Esophagus squamous epithelium (tissue), 5 donors: ENCODE measurements at places on chromosomes 12 and 14.

- DNase-seq: no peak
These were observed 90.0 kb upstream of the TMEM263 start for GRCh38 chr12:106865683-106866082.

GRCh38 chr14:103472939-103473338, 49.7 kb downstream of the CKB start:
- DNase-seq: no peak

DNA sequence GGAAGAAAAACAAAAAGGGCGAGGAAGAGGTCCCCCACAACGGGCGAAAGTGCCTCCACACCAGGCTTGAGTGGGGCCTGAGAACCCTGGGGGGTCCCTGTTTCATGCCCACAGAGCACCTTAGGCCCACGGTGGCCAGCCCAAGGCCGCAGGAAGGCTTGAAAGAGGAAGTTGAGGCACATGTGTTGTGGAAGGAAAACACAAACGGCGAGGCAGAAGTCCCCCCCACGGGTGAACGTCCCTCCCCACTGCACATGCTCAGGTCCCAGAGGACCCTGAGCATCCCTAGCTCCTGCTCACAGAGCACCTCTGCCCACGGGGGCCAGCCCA, 371.5 kb downstream of the ALG10 start:
- DNase-seq: no peak

GRCh38 chr12:102948941-102949352, 8.5 kb upstream of the ASCL1 start:
- DNase-seq: no peak

GRCh38 chr12:82314406-82314892, 43.7 kb downstream of the CCDC59 start:
- no peak for DNase-seq

- DNase-seq: no peak
These were observed 2.9 kb upstream of the ZFP36L1 start for GRCh38 chr14:68795597-68796417.

DNA sequence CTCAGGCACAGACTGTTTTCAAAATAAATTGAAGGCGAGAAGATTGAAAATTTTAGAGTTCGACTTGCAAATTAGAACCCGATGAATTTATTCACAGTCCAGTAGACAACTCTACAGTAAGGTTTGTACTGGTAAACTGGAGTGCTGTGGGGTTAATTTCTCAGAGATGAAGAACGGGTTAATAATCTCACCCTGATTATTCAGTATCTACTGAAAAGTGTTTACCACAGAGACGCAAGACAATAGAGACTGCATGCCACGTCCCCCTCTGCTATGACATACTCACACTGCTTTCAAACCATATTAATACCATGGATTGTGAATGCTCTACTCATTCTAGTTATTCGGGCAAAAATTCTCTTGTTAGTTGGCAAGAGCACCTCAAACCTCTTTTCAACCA, 36.1 kb downstream of the CFL2 start:
- DNase-seq: no peak

- DNase-seq: no peak
These were observed 28.5 kb upstream of the CNTN1 start for GRCh38 chr12:40663781-40664180.

- no peak for DNase-seq
These were observed 631.7 kb downstream of the RPS29 start for GRCh38 chr14:48954446-48954845.

DNA sequence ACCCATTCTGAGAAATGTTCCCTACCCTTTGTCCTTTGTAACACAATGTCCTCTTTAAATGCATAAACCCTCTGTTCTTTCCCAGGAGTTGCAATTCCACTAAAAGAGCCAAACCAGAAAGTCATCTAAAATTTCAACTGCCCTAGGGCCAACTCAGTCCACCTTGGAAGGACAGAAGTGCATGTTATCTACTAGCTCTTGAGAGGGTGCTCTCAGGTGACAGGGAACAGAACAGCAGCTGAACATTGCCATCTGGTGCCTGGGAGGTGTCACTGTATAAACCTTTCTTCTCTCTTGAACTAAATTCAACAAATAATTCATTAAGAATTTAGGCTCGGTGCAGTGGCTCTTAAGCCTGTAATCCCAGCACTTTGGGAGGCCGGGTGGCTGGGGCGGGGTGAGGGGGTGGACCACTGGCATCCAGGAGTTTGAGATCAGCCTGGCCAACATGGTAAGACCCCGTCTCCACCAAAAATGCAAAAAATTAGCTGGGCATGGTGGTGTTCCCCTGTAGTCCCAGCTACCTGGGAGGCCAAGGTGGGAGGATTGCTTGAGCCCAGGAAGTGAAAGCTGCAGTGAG, 10.3 kb upstream of the FERMT2 start:
- no peak for DNase-seq

GRCh38 chr14:86373886-86374285, 843.9 kb downstream of the FLRT2 start:
- DNase-seq: no peak

DNA sequence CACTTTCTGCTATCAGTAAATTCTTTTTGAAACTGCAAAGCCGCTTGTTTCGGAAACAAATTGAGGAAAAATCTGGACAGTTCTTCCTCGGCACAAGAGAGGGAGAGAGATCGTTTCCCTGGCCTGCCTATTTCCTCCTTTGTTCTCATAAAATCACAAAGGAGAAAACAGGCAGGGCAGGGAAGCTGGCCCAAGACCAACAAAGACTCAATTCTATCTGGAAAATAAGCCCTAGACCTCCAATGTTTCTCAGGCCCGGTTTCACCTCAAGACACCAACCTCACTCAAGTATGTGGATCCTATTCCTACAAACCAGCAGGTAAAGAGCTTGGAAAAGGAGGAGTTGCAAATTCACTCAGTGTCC, 19.5 kb downstream of the DICER1 start:
- no peak for DNase-seq

DNA sequence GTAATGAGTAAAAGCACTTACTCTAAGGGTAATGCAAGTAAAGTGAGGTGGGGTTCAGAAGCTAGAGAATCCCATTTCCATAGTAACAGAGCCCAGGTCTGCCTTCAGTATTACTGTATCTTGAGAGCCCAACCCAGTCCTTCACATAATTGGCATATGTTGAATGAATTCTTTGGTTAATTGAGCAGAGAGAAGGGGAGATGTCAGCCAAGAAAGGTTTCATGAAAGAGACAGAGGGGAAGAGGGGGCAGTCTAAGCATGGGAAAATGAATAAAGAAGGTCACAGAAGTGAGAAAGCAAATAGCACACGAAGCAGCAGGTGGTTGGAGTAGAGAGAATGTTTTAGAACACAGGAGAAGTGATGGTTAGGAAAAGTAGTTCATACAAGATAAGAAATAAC, 371.1 kb downstream of the SEC23A start:
- no peak for DNase-seq

DNA sequence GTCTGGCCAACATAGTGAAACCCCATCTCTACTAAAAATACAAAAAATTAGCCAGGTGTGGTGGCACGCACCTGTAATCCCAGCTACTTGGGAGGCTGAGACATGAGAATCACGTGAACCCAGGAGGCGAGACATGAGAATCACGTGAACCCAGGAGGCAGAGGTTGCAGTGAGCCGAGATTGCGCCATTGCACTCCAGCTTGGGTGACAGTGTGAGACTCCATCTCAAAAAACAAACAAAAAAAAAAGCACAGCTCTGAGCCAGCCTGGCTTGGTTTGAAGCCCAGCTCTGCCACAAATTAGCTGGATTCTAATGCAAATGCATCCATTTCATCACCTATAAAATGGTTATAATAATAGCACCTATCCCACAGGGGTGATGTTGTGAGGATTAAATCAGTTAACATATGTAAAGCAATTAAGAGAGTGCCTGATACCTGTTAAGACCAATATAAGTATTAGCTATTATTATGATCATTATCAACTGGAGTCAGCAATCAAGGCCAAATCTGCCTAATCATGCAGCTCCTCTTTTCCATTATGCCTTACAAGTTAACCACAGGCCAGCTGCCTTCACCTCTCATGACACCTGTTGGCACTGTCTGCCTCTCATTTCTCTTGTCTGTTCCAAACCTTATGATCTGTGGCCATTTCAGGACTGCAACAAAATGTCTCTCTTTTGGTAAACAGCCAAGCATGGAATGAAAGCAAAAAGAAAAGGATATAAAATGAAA, 2.1 kb downstream of the GNPTAB start:
- DNase-seq: no peak

- DNase-seq: no peak
These were observed 95.1 kb downstream of the LLPH start for GRCh38 chr12:66035288-66035966.

DNA sequence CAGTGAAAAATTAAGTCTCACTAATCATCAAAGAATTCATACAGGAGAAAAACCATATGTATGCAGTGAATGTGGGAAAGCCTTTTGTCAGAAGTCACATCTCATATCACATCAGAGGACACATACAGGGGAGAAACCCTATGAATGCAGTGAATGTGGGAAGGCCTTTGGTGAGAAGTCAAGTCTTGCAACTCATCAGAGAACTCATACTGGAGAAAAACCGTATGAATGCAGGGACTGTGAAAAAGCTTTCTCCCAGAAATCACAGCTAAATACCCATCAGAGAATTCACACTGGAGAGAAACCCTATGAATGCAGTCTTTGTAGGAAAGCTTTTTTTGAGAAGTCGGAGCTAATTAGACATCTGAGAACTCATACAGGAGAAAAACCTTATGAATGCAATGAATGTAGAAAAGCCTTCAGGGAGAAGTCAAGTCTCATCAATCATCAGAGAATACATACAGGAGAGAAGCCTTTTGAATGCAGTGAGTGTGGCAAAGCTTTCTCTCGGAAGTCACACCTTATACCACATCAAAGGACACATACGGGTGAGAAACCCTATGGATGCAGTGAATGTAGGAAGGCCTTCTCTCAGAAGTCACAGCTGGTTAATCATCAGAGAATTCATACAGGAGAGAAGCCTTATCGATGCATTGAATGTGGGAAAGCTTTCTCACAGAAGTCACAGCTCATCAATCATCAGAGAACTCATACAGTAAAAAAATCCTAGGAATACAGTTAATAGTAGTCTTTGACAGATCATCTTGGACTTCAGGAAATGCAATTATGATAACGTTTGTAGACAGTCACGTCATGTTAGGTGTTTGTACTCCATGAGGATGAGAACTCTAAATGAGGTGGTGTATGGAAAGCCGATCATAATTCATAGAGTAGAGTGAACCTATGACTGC, 21.1 kb downstream of the ZNF84 start:
- no peak for DNase-seq

- DNase-seq: no peak
These were observed 13.2 kb downstream of the CLEC4E start for GRCh38 chr12:8527250-8528130.

DNA sequence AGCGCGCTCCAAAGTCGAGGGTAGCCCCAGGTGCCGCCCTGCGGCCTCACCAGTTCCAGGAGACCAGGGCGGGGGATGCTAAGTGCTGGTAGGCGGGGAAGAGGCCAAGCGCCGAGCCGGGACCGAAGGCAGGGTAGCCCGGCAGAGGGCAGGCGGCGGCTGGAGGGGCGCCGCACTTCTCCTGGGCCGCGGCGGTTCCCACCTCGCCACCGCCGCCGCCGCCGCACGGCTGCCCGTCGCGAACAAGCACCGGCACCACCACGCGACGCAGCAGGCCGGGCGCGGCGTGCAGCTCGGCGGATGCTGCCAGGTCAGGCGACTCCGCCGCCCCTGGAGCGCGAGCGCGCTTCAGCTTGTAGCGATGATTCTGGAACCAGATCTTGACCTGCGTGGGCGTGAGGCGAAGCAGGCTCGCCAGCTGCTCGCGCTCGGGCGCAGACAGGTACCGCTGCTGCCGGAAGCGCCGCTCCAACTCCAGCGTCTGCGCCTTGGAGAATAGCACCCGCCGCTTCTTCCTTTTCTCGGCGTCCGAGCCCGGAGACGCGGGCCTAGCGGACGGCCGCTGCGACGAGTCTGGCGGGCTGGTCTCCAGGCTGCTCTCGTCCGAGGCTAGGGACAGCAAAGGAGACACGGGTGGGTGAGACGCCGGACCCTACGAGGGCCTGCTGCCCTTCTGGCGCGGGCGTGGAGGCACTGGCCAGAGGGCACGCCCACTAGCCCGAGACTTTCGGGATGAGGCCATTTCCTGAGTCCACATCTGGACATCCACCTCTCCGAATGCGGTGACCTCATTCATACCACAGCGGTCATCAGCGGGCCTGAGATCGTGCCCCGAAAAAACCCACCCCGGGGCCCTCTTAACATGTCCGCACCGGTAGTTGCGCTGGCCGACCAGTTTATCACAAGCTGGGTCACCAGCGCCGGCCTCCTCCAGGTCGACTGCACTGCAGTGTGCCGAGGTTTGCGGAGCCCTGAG, 1.3 kb downstream of the NKX2-8 start:
- no peak for DNase-seq

GRCh38 chr12:56046027-56046780, 4.5 kb downstream of the RPS26 start:
- no peak for DNase-seq

GRCh38 chr12:103571286-103571685, 15.8 kb upstream of the STAB2 start:
- no peak for DNase-seq

GRCh38 chr12:52335598-52336262, 14.5 kb upstream of the KRT83 start:
- DNase-seq: no peak

GRCh38 chr12:62400135-62400534, 66.5 kb upstream of the MON2 start:
- DNase-seq: no peak

DNA sequence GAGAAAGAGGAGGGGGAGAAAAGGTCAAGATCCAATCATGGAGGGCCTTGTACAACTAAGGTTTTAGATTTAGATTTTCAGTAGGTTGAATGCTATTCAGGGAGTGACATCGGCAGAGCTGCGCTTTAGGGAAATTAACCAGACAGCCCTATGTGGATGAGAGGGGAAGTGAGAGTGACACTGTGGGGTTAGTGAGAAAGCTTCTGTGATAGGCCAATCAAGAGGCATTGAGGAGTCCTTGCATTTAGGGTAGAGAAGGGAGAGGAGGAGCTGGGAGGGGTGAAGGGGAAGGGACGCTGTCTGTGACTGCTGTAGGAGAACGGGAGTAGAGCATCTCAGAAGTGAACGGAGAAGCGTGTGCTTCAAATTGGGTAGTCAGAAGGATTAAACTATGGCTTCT, 3.4 kb downstream of the HSD17B6 start:
- DNase-seq: no peak

- DNase-seq: no peak
These were observed 131.1 kb upstream of the VRK1 start for GRCh38 chr14:96666088-96666487.

GRCh38 chr12:49583366-49584094, 15.6 kb upstream of the MCRS1 start:
- DNase-seq: no peak

GRCh38 chr14:38202444-38203191, 5.1 kb upstream of the SSTR1 start:
- DNase-seq: no peak

- DNase-seq: no peak
These were observed 24.3 kb downstream of the ZFC3H1 start for GRCh38 chr12:71639341-71639760.

DNA sequence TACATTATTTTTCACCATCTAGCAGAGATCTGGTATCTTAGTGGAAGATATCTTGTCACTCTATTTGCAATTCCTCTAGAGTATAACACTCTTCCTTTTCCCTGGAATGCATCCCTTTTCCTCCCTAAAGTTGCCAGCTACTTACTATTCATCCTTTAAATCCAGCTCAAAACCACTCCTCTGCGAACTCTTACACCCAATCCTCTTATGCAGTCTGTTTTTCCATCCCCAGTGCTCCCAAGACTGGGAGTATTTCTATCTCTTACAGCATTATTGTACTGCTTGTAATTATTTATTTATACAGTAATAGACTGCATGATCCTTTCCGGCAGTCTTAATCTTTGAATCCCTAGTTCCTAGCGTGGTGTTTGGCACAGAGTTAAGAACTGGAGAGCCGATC, 2.9 kb upstream of the SRGAP1 start:
- no peak for DNase-seq

GRCh38 chr14:72535485-72535884, 358.4 kb downstream of the DPF3 start:
- no peak for DNase-seq
